ENCODE measurements at places on chromosomes 2 and 18.

GRCh38 chr2:159713631-159714246 is 1.4 kb downstream of the MARCHF7 start:
- DNase-seq: no peak

DNA sequence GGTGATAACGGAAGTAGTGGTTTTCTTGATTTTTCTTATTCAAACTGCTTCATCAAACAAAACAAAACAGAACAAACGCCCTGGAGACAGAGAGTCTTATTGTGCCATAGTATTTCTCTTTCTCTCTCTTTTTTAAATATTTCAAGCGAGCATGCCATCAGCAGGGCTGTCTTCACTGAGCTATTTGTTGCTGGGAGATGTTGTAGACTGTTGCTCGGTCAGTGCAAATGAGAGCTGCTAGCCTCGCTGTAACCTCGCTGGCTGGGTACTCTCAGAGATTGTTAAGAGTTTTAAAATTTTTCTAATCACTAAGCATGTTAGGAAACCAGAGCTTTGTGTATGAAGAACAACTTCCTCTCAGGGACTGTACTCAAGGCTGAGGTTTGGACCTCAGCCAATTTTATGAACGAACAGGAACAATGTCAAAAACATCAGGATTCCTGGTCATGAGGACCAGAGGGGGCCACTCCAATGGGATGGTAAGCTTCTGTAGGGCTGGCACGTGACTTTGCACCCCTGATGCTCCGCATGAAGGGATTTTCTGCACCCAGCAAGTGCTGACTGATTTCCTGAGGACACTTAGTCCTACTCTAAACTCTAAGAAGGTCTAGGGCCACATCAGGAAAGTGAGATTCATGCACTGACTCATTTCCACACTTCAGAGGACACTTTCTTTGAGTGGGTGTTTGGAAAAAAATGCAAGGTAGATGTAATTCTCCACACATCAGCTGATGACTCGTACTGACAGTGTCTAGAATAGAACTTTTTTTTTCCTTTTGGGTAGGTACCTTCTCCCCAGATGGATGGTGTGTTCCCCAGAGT is 59.8 kb upstream of the IL1R1 start:
- peak; percentile 66 for DNase-seq

- DNase-seq: no peak
Observed at GRCh38 chr18:22020127-22020866, 149.1 kb upstream of the GATA6 start.

DNA sequence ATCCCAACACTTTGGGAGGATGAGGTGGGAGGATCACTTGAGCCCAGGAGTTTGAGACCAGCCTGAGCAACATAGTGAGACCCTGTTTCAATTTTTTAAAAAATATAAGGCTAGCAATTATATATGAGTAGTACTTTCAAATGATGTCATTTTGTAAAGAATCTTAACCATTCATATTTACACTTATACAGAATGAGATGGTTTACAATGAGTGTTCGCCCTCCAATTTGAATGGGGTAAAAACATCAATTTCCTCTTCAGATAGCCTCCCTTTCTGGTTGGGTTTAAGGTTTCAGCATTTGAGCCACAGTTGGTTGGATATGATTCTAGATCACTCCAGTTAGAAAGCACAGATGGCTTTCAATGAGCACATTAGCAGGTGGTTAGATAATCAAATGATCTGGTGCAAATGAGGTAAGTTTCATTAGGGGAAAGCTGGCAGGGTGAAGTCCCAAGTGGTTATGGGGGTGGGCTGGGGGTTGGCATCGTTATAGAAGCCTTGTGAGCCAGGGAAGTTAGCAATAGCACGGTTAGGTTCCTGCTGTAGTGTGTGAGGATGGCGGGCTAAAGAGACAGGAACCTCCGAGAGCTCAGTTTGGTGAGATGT is 63.9 kb downstream of the TRPM8 start:
- DNase-seq: no peak

GRCh38 chr2:59830601-59831000 is 722.9 kb downstream of the BCL11A start:
- no peak for DNase-seq

DNA sequence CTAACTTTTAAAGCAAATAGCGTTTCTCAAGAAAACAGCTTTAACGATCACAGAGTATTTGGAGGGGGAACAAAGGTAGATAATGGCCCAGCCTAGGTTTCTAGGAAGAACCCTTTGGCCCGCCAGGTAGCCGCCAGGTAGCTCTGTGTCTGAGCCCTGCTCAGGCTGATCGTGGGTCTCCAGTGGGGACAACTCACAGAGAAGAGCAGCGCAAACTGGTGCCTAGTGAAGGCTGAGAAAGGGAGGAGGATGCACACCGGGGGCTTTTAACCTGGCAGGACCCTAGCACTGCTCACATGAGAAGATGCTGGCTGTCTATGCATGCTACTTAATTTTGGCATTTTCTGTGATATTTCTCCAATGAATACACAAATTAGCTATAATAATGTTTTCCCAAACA is 5.8 kb downstream of the NGEF start:
- no peak for DNase-seq

GRCh38 chr18:36217348-36217747 is 30.1 kb downstream of the MOCOS start:
- DNase-seq: no peak

GRCh38 chr2:9234680-9235146 is 28.1 kb downstream of the ASAP2 start:
- no peak for DNase-seq

GRCh38 chr18:48137374-48138081 is 207.1 kb upstream of the SMAD2 start:
- no peak for DNase-seq

DNA sequence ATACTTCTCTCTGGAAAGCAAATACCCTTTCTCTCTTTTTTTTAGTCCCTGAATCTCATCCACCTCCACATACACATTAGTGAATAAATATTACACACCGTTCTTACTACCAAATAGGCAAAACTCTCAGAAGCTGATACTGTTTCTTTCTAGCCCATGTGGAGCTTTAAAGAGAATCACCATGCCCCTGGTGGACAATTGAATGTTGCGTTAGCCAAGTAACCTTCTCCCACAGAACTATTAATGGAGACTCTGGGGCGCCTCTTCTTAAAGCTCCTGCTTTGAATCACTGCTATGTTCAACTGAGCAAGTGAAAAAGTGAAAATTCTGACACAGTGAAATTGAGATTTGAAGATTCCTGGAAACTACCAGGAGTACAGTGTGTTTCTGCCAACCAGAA is 522.8 kb upstream of the CDH7 start:
- no peak for DNase-seq

- DNase-seq: no peak
Observed at GRCh38 chr2:102200539-102200938, 13.7 kb downstream of the IL1RL2 start.

DNA sequence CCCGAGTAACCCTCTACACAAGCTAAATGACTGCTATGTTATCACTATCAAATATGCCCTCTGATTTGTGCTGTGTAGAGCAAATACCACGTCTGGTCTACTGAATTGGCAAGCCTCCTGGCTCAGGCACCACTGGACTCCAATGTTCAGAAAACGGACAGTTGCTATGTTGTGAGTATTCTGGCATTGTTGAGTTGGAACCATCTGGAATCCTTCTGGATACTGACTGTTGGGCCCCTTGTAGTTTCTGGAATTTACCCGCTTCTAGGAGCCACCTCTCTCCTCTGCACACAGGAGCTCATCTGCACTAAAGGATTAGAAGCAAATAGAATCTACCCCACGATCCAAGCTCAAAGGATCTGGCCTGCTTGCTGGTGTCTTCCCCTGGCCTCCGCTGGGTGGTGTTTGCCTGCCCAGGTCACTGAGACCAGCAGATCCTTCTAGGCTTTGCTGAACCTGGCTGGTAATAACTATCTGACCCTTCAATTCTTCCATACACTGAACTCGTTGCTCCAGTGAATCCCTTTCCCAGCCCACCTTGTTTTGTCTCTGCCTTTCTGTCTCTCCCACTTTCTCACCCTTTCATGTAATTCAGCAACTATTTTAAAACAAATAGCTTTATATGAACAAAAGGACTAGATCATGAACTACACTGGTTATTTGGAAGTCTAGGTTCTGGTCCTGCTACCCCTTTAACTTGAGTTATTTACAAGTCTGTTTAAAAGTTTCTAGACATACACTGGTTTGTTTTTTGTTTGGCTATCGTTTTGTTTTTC is 2.1 kb upstream of the HAAO start:
- no peak for DNase-seq

DNA sequence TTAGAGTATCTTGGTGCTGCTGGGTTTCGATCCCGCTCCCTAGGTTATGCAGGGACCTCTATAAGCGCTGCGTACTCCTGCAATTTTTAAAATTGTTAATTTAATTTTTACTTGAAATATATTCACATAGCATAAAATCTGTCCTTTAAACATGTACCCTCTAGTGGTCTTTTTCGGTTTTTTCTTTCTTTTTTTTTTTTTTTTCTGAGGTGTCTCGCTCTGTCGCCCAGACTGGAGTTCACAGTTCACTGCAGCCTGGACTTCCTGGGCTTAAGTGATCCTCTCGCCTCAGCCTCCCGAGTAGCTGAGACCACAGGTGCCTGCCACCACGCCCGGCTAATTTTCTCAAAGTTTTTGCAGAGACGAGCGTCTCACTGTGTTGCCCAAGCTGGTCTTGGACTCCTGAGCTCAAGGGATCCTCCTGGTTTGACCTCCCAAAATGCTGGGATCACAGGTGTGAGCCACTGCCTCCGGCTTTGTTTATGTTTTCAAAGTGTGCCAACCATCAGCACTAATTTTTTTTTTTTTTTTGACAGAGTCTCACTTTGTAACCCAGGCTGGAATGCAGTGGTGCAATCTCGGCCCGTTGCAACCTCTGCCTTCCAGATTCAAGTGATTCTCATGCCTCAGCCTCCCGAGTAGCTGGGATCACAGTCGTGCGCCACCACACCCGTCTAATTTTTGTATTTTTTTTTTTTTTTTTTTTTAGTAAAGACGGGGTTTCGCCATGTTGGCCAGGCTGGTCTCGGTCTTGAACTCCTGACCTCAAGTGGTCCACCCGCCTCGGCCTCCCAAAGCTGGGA is 585 bp upstream of the MOB1A start:
- DNase-seq: peak; percentile 24

DNA sequence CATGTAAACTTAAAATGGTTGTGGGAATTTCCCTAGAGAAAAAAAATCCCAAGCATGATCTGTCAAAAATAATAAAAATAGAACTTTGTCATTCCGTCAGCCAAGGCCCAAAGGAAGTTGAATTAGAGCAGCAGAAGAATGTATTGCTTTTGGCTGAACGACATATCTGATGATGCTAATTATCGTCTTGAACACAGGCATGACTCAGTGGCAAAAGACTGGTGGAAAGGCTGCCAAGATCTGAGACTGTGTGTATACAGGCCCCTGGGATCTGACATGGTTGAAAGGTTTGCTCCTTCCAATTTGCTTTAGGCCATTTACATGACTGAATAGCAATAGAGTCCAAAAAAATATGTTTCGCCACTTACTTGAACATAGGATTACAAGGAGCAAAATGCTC is 1057.1 kb upstream of the CRIM1 start:
- DNase-seq: no peak

GRCh38 chr18:56127322-56128099 is 510.9 kb downstream of the TXNL1 start:
- DNase-seq: no peak

- no peak for DNase-seq
Observed at GRCh38 chr2:172011812-172012575, 12.2 kb downstream of the METAP1D start.

DNA sequence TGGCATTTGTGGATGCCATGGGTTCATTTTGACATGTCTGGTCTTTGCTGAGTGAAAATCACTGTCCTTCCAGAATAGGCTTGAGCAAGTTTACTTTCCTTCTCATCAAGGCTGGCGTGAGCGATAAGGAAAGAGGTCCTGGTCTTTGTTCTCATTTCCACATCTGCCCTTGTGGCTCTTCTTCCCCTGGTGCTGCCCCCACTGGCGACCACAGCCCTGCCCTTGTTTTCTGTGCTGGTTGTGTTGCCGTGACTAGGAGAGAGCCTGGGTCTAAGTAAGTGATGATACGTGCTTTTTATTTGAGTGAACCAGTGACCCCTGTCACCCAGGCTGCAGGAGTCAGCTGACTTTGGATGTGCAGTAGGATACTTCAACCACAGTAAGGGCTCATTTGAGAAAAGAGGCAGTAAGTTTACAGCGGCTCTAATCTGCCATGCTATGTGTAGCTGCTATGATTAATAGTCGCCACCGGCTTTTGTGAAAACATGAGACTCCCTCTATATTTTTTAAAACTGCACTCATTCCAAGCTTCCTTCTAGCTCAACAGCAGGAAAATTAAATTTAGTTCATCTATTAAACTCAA is 441.7 kb downstream of the RNF144A start:
- DNase-seq: no peak

DNA sequence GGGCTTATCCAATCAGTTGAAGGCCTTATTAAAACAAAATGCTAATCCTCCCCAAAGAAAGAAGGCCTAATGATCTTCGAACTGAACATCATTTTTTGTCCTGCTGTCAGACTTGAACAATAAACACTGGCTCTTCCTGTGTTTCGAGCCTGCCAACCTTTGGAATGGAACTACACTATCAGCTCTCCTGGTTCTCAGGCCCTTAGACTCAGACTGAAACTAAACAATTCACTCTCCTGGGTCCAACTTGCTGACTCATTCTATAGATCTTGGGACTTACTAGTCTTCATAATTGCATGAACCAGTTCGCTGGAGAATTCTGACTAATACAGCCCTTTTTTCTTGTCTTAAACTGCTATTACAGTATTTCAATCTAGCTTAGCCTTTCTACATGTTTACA is 235.2 kb downstream of the LNPK start:
- no peak for DNase-seq

GRCh38 chr2:231387904-231388724 is 7.4 kb upstream of the B3GNT7 start:
- DNase-seq: no peak

GRCh38 chr2:126858013-126858412 is 40.7 kb upstream of the TEX51 start:
- no peak for DNase-seq

GRCh38 chr2:214377286-214377624 is 33.6 kb upstream of the VWC2L start:
- DNase-seq: no peak

- DNase-seq: no peak
Observed at GRCh38 chr2:24754985-24755705, 38.0 kb downstream of the PTRHD1 start.

Measured in activated CD4-positive, alpha-beta T cell treated with anti-CD3 and anti-CD28 coated beads for 48 hours (primary cell).